ENCODE measurements at places on chromosomes 2 and 18.

DNA sequence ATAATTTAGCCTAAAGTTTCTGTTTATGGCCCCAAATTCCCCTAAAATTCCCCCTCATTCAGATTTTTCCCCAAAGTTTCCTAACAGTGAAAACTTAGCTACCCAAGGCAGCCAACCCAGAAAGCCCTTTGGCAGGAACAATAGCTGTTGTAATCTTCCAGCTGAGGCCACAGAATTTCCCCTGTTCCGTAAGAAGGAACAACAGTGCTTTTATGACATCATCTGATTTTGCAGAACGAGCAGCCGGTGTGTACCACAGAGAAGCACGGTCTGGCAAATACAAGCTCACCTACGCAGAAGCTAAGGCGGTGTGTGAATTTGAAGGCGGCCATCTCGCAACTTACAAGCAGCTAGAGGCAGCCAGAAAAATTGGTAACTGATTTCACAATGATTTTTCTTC, 6.3 kb downstream of the TNFAIP6 start:
- no peak for DNase-seq

DNA sequence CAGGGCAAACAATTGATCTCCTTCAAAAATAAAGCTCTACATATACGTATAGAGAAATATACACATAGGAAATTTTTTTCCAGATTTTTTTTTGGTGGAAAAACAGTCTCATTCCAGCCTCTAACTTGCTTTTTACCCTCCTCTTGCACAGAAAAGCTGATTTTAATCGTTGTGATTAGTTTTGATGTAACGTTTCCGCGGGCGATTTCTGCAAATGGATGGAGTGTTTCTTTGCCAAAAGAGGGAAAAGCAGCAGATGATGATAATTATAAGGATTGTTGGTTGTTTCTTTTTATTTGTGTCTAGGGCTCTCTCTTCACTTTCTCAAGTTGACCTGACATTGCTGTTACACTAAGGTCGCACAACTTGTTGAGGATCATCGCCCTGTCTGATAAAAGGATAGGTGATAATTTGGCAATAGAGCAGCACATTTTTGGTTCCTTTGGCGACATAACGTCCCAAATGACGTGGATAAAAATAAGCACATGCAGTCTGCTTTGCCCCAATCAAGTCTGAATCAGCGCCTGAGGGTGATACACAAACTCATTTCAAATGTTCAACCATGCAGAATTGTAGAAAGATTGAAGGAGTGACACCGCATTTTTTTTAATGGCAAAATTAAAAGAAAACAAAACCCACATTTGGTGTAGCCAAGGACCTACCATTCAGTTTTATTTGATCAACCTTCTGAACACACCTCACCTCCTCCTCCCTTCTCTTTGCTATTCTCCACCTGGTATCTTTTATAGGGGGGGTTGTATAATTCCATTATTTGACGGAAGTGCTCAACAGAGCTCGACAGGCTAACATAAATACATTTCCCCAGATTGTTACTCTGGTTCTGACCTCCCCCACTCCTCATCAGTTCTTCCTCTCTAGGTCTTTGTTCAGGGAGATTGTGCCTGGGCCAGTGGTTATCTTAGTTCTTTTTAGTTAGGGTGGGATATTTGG, 109.6 kb upstream of the KCTD1 start:
- DNase-seq: no peak

GRCh38 chr2:226794196-226794661, 5.4 kb downstream of the IRS1 start:
- DNase-seq: no peak

GRCh38 chr18:80254971-80255500, 7.7 kb upstream of the PARD6G start:
- no peak for DNase-seq

GRCh38 chr18:77209587-77209986, 40.1 kb upstream of the GALR1 start:
- DNase-seq: no peak
